Hippocampal formation (tissue), 2 donors: ENCODE measurements at places on chromosomes 13 and 19.

DNA sequence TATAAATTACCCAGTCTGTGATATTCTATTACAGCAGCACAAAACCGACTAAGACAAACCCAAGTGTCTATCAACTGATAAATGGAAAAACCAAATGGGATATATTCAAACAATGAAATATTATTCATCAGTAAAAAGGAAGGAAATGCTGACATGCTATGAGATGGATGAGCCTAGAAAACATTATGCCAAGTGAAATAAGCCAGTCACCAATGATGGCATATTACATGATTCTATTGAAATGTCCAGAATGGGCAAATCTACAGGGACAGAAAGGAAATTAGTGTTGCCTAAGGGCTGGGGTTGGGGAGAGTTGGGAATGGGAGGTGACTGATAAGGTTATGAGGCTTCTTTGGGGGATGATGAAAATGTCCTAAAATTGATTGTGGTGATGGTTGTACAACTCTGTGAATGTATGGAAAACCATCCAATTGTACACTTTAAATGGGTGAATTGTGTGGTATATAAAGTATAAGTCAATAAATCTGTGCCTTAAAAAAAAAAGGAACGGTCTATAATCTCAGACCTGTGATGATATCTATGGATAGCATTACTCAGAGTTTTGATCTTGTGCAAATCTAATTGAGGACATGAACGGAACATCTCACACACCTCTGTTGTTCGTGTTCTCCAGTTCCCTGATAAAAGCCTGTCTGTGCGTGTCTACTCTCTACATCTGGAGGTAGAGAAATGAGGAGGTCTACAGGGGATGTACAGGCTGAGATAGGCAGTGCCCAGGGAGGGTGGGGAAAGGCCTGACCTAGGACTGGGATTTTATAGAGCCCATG, 49.0 kb downstream of the TNFRSF19 start:
- DNase-seq, result no peak

GRCh38 chr13:109361562-109362289, 424.7 kb downstream of the IRS2 start:
- no peak for DNase-seq

DNA sequence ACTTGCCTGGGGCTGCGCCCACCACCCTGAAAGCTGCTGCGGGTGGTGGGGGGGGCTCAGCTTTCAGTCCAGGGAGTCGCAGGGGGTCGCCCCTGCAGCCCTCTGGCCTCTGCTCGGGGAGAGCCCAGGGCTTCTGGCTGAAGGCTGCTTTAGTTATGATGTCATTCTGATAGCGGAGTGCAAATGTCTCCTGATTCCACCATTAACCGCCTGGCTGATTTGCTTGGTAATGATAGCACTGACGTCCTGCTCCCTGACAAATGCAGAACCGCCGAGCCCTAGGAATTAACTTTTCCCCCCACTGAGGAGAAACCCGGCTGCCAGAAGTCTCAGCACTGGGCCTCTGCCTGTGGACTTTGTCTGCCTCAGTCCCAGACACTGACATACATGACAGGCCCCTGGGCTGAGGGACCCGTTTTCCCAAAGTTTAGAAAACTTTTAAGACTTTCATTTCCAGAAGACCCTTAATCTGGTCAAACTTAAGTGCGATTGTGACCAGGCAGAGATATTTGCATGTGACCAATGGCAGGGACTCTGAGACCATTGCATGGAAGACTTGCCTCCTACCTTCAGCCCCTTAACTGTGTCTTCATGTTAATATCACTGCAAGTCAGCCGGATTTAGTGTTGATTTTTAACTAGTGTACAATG, 142.5 kb upstream of the ZNF536 start:
- peak; percentile 27 for DNase-seq

GRCh38 chr13:98399756-98400155, 177.2 kb downstream of the STK24 start:
- no peak for DNase-seq

- no peak for DNase-seq
Observed at GRCh38 chr13:66508153-66508909, 721.8 kb downstream of the PCDH9 start.

DNA sequence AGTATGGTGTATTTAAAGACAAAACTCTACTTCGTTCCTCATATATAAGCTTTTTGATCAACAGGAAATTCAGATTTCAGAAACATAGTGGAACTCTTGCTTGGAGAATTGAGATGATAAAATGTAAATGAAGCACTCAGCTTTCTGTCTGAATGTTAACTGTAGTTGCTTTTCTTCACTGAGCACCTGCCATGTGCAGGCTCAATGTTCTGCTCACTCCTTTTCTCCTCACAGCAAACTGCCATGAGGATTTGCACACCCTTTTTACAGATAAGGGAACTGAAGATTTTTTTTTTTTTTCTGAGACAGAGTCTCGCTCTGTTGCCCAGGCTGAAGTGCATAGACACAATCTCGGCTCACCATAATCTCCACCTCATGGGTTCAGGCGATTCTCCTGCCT, 28.0 kb upstream of the FOXO1 start:
- no peak for DNase-seq

- DNase-seq, result no peak
Observed at GRCh38 chr19:5646703-5647102, 23.8 kb downstream of the SAFB start.
